ENCODE measurements at places on chromosomes 1 and 21.

GRCh38 chr1:116852367-116852766 lies 57.3 kb upstream of the PTGFRN start:
- no peak for DNase-seq

- DNase-seq: no peak
Observed at GRCh38 chr21:43959231-43960116, 52.6 kb upstream of the TRAPPC10 start.

- no peak for DNase-seq
Observed at GRCh38 chr1:189803364-189803763, 674.3 kb downstream of the BRINP3 start.

GRCh38 chr1:220391491-220391890 lies 119.2 kb upstream of the RAB3GAP2 start:
- no peak for DNase-seq

DNA sequence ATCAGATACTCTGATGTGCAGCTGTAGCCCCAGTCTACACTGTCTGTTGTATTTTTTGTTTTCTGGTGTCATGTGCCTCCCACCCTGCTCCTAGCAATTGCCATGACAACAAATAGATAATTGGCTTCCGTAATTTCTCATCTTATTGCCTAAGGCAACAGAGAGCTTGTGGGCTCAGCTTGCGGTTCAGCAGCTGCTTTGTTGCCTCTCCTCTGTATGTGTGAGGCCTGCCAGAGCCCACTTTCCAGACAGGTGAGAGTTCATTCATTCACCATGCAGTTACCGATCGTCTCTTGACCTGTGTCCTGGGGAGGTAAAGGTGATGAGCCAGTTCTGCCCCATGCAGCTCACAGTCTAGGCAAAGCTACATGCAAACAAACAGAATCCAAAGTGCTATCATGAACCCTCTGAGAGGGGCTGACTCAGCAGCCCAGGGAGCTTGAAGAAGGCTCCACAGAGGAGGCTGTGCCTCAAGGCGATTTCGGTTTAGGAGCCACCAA lies 11.9 kb downstream of the LGALS8 start:
- no peak for DNase-seq

GRCh38 chr1:234475167-234475793 lies 3.7 kb downstream of the TARBP1 start:
- no peak for DNase-seq

- DNase-seq: no peak
Observed at GRCh38 chr1:57729181-57729580, 305.3 kb upstream of the DAB1 start.

- no peak for DNase-seq
Observed at GRCh38 chr1:167232801-167233200, 12.1 kb downstream of the POU2F1 start.

GRCh38 chr1:9573723-9574122 lies 15.0 kb upstream of the TMEM201 start:
- DNase-seq: no peak

GRCh38 chr1:190196020-190196419 lies 281.6 kb downstream of the BRINP3 start:
- DNase-seq: no peak

GRCh38 chr21:18384771-18385170 lies 18.8 kb downstream of the TMPRSS15 start:
- no peak for DNase-seq

DNA sequence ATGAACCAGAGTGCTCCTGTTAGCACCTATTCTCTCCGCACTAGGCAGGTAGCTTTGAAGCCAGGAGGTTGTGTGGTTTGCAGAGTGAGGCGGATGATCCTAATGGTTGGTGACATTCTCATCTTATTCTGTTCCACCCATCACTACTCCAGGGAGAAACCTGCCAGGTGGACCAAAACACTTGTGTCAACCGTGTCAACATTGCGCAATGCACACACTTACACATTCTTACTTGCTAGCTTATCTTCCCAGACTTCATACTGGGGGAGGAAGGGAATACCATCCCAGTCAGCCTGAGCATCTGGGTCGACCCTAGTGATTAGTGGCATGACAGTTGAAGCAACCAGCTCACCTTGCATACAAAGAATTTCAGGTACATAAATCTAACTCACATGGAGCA lies 236.9 kb downstream of the RPS6KC1 start:
- no peak for DNase-seq

DNA sequence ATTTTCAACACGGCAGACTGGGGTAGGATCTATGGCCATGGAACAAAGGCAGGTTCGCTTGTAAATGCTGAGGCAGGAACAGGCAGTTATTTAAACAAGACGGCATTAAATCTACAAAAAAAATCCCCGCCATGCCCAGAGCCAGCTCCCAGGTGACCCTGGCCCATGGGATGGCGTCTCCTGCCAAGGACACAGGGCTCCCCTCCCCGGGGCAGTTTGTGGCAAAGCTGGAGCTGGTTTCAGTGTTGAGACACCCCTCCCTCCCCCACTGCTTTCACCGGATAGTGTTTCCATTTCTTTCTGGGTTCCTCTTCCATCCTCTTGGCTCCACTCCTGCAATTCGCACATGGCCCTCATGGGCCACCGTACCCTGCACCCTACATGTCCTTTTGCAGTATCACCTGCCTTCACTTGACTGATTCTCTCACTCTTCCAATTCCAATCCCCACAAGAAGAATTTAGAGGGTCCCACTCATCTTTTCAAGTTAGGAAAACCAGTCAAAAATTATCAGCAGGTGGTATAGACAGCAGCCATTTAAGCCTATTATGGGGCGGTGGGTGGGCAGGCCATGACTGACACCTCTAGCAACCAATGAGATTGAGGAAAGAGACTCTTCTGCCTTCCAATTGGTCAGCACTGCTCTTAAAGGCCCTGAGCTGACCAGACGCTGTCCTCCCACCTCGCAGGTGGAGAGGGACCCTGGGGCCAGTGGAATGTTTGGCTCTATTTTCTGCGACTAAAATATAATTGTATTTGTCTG lies 52.0 kb downstream of the OLIG1 start:
- no peak for DNase-seq

- no peak for DNase-seq
Observed at GRCh38 chr1:31064718-31065309, 703 bp downstream of the PUM1 start.

DNA sequence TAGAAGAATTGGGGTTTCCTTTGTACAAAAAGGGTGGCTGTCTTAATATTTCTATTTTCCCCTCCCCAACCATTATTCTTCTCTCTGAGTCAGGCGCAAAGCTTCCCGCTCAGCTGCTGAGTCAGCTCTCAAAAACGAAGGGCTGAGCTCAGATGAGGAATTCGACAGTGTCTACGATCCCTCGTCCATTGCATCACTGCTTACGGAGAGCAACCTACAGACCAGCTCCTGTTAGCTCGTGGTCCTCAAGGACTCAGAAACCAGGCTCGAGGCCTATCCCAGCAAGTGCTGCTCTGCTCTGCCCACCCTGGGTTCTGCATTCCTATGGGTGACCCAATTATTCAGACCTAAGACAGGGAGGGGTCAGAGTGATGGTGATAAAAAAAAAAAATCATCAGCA lies 3.0 kb upstream of the TUFT1 start:
- DNase-seq: no peak

GRCh38 chr1:212285685-212286555 lies 710 bp downstream of the PPP2R5A start:
- DNase-seq: peak; percentile 60
